A549 treated with GW870086 at 1 μM for 4 hours (cell line): ENCODE measurements at places on chromosomes 6 and 20. TPM values are rescaled to one million over a fixed set of nuclear protein-coding genes. Genes with fewer than 3 reads are reported as not detected.

GRM4 gene
- 0.08 to 0.29 TPM (median 0.10 TPM) in 5 replicates for total RNA-seq

BNIP5 gene
- 0.06 TPM in 1 of 5 replicates, not detected in the others for total RNA-seq

PSORS1C1 gene
- 4.4 to 7.5 TPM (median 6.1 TPM) in 5 replicates for total RNA-seq

SLC22A3 gene
- total RNA-seq, result 40.2 to 51.2 TPM (median 47.9 TPM) in 5 replicates

HLA-C gene
- total RNA-seq, result 46.6 to 55.0 TPM (median 51.9 TPM) in 5 replicates

SLC32A1 gene
- not detected in 5 replicates for total RNA-seq

MYLK4 gene
- total RNA-seq, result 0.09 to 0.13 TPM (median 0.12 TPM) in 5 replicates

PPIL6 gene
- total RNA-seq, result 1.9 to 3.9 TPM (median 2.6 TPM) in 5 replicates

HAO1 gene
- total RNA-seq, result not detected in 5 replicates

DEFB119 gene
- not detected in 5 replicates for total RNA-seq

ULBP1 gene
- 0.53 to 0.99 TPM (median 0.79 TPM) in 5 replicates for total RNA-seq

SIRPB1 gene
- 0.17 to 0.66 TPM (median 0.64 TPM) in 5 replicates for total RNA-seq

NOX3 gene
- total RNA-seq, result not detected in 5 replicates
